ENCODE measurements at places on chromosomes 5 and 9.

GRCh38 chr5:131542723-131543122, 92.3 kb downstream of the RAPGEF6 start:
- no peak for DNase-seq

DNA sequence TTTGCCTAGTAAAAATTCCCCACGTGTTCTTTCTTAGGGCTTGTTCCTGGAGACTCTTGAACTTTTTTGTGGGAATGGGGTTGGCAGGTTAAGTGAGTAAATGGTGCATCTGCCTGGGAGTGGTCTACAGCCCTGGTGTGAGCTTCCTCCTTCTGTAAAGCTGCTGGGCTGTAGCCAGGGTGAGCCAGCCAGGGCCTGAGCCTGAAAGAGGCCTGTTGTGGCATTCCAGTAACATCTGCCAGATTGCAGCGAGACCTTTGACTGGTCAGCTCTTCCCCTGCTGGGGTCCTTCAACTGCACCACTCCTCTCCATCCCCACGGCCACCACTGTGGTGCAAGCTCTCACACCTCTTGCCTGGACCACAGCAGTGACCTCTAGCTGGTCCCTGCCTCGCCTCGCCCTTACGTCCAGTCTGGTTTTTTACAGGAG, 47.5 kb downstream of the SLC22A5 start:
- no peak for DNase-seq

DNA sequence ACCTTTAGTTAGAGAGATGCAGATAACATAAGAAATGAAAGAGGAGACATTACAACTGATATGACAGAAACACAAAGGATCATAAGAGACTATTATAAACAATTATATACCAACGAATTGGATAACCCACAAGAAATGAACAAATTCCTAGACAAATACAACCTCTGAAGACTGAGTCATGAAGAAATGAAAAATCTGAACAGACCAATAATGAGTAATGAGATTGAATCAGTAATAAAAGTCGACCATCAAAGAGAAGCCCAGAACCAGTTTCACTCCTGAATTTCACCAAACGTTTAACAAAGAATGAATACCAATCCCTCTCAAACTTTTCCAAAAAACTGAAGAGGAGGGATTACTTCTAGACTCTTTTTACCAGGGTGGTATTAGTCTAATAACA, 50.5 kb upstream of the PCAT7 start:
- DNase-seq: no peak

DNA sequence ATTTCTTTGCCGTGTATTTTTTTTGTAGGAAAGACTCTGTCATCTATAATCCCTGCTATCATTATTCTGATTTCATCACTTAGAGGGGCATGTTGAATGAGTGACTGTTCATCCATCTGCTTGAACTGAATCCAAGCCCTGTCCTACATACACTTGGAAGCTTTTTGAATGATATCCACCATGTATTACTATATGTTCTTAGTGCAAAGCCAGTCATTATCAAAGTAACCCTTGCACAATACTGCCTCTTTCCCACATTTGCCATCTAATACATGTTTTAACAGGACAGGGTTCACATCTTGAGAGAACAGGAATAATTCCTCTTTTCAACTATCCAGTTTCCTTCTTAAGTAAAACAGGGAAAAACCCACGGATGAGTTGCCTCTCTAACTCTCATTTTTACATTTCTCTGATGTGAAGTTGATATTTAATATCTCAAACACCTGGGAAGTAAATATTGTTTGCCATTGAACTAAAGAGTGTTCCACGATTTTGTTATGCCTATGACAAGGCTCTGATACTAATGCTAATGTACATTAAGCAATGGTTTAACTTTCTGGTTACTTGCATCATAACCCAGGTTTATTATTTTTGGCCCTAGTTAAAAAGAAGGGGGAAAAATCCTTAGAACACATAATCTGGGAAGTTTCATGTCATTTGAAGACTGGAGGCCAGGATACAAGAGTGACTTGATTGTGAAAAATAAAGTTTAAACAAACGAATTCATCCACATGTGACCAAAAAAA, 103.7 kb upstream of the TARS1 start:
- DNase-seq: no peak

GRCh38 chr5:36657563-36657995, 51.2 kb downstream of the SLC1A3 start:
- no peak for DNase-seq

DNA sequence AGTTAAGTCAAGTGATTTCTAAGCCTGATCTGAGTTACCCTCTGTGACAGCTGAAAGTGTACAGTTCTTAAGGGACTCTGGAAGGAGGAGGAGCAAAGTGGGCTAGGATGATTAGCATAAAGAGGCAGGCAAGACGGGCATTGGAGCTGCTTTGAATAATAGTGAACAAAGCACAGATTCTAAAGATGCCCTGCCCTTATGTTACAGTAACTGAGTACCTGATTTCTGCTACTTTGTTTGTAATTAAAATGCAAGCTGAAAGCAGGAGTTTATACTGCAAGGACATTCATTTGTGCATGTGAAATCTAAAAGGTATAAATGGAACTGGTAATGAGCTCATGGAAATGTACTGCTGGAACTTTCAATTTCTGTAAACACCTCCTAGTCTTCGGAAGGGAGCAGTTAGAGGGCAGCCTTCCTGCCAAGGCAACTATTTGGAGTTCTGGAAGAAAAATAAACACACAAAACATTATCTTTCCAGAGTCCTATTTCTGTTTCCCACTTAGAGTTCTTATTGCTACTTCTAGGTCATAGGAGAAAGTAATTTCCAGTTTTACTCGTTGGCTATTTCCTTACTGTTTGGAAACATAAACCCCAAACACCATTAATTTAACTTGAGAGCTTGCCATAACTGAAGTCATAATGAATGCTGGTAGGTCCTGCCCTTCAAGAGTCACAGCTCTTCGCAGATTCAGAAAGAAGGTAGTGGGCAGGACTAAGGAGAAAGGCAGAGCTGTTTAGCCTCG, at the start of gene RANBP3L:
RANBP3L (minus strand) TSS at position 45 of the 746 bp plus-strand sequence. CDS start 486 bp downstream, outside the sequence.
- DNase-seq: no peak

GRCh38 chr5:85990998-85991397, 626.7 kb upstream of the COX7C start:
- no peak for DNase-seq

- DNase-seq: no peak
Measured at GRCh38 chr5:57900381-57900944, 417.9 kb upstream of the ACTBL2 start.

- no peak for DNase-seq
Measured at GRCh38 chr9:86642721-86643120, 288.5 kb upstream of the TUT7 start.

DNA sequence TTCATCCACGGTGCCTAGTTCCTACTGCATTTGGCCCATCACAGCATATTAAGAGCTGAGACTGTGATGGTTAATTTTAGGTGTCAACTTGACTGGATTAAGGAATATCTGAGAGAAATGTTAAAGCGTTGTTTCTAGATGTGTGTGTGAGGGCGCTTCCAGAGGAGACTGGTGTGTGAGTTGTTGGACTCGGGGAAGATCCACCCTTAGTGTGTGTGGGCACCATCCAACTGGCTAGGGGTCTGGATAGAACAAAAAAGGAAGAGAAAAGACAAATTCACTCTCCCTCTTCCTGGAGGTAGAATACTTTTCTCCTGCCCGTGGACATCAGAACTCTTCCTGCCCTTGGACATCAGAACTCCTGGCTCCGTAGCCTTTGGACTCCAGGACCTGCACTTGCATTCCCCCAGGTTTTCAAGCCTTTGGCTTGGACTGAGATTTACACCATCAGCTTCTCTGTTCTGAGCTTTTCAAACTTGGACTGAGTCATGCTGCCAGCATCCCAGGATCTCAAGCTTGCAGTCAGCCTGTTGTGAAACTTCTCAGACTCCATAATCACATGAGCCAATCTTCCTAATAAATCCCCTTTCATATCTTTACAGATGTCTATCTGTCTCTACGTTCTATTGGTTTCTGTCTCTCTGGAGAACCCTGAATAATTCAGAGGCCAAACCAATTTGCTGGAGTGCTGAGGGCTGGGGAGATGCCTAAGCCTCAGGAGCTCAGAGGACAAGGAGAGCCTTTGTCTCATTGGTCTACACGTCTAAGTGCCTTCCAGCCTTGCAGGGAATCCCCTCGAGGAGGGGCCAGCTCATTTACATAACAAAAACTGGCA, 164.5 kb downstream of the DCP2 start:
- DNase-seq: no peak

DNA sequence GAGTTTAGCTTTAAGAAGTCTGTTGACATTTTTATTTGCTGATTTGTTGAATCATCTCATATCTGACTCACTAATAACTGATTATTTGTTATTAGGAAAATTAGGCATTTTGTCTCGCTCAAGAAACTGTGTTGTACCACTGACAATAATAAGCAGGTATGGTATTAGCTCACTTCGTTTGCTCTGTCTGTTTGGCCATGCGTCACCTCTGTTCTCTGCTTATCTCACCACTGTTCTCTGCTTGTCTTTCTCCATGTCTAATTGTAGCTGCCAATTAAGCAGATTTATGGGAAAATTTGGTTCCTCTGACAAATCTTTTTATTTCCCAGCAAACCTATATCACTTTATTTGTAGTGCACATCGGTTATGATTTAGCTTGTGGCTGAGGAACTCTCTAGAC, 138.9 kb downstream of the WDR41 start:
- DNase-seq: no peak

DNA sequence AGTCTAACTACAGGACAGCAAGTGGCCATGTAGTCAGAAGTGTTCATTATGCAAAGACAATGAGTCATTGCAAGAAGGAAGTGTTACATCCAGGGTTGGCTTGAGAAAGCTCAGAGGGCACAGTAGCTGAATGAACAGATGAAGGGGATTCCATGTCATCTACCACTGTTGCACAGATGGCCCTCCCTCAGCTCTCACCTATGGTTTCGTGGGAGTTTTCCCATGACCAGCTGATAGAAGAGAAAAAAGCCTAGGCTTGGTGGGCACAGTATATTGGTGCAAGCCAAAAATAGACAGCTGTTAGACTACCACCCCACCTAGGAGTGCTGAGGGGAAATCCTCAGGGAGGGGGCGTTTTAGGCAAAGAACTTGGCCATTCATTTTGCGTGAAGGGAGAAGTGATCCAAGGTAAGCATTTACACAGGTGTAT, 217.0 kb downstream of the DMRT2 start:
- no peak for DNase-seq

DNA sequence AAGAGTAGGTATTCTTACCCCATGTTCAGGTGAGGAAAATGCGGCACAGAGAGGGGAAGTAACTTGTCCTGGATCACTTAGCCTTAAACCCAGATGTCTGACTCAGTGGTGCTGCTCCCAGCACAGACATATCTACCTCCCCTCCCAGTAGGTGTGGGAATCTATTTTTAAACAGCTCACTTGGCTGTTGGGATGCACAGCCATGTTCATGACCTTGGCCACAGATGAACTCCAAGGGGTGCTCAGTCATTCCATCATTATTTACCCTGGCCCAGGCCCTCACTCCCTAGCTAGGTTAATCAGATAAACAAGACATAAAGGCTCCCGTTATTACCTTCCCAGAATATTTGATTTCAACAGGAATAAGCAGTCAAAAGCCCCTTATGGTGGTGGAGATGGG, 88.4 kb upstream of the IQGAP2 start:
- no peak for DNase-seq
